Breast epithelium (tissue), 4 donors: ENCODE measurements at places on chromosomes 5 and 9.

DNA sequence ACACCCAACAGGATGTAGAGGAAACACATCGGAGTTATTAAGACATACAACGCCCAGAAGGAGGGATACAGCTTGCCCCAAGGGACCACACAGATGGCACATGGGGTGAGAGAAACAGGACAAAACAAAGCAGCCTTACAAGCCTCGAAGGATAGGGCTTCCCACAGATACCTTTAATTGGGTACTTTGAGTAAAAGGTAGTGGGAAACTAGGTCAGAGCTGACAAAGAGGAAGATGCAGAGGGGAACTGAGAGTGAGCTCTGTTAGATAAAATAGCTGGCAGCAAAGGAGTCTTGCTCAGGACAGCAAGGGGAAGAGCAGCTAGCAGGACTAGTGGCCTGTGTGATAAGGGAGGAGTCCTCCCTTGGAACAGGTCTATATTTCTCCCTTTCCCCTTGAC lies 48.2 kb downstream of the OTP start:
- H3K27me3 ChIP-seq, result no peaks in the 10 kb centered on the region
- H3K36me3 ChIP-seq, result no peaks in the 10 kb centered on the region
- no peak for DNase-seq
- no peak overlapping the region for H3K4me3 ChIP-seq
- no peaks in the 10 kb centered on the region for H3K4me1 ChIP-seq
- H3K27ac ChIP-seq, result no peak overlapping the region

GRCh38 chr9:2208991-2209390 lies 193.8 kb downstream of the SMARCA2 start:
- H3K36me3 ChIP-seq, result no peaks in the 10 kb centered on the region
- H3K4me3 ChIP-seq, result no peak overlapping the region
- H3K27ac ChIP-seq, result no peak overlapping the region
- no peak for DNase-seq
- no peaks in the 10 kb centered on the region for H3K27me3 ChIP-seq

DNA sequence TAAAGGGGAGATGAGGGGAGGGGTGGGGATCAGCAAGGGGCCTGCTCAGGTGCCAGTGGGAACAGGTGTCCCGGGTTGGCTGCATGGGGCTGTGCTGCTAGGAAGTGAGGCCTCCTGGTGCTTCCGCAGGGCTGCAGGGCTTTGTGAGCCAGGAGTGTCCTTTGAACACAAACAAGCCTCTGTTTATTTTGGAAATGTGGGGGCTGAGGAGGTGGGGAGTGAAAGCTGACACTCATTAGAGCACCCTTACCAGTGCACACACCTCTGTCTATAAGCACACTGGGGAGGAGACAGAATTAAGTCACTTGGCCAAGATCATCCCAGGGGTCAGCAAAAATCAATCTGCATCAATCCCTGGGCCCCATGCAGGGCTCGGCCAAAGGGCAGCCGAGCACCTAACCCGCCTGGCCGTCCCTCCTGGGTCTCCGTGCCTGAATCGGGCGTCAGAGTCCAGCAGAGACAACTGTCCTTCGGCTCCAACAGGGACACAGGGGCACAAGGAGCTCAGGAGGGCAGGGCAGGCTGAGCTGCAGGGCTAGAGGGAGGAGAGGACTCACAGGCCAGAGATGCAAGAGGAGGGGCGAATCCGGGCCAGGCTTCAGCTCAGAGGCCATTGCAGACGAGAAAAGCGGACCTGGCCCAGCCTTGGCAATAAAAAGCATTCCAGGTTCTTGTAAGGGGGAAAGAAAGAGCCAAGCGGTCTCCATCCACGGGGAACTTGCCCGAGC lies 99.8 kb downstream of the VAV2 start:
- no peaks in the 10 kb centered on the region for H3K36me3 ChIP-seq
- H3K27ac ChIP-seq, result no peak overlapping the region
- no peak overlapping the region for H3K4me3 ChIP-seq
- H3K27me3 ChIP-seq, result no peaks in the 10 kb centered on the region

DNA sequence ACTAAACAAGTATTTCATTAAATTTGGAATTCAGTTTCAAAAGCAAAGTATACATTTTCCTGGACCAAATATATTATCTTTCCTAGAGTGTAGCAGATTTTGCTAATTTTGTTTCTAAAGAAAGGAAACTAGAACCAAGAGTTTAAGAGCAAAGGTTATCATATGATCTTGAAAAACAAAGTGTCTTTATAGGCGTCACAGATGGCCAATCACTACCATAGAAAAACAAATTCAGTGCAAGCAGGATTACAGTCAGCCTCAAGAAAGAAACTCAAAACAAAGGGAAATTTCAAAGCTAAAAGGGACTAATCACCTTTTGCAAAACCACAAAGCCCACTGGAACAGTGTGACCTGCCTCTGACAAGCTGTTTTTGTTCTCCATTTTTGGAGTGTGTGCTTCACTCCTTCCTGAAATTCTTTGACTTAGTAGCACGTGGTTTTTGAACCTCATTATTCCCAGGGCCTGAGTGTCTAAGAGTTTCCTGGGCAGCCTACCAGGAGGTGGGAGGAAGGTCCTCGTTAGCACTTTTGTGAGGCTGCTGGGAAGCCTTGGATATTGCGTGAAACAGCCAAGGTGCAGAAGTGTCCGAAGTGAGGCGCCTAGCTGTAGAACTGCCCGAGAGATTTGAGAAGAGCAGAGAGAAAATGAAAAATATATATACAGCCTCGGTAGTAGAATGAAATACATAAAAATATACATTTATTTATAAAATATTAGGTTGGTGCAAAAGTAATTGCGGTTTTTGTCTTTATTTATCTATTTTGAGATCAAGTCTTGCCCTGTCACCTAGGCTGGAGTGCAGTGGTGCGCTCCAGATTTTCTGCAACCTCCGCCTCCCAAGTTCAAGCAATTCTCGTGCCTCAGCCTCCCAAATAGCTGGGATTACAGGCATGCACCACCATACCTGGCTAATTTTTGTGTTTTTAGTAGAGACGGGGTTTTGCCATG lies 246.1 kb downstream of the MARCHF11 start:
- no peaks in the 10 kb centered on the region for H3K36me3 ChIP-seq
- H3K27ac ChIP-seq, result no peak overlapping the region
- no peaks in the 10 kb centered on the region for H3K4me1 ChIP-seq
- no peak overlapping the region for H3K4me3 ChIP-seq
